ENCODE measurements at places on chromosomes 6 and 20.

DNA sequence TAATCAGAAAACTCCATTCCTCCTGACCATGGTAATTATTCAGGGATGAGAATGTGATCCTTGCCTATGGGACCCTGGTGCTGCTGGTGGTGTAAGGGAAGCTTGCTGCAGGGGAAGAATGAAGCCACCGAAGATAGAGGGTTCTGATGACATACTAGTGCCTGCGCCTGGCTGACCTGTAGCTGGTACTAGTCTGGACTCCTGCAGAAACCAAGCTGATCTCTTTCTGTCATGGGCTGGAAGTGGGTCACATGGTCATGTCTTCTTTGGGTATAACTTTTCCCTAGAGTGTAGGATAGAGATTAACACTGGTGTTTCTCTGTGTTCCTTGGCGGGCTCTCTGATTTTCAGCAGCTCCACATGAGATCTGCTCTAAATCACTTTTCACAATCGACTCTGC is 8.6 kb upstream of the SLC4A11 start:
- DNase-seq = no peak

DNA sequence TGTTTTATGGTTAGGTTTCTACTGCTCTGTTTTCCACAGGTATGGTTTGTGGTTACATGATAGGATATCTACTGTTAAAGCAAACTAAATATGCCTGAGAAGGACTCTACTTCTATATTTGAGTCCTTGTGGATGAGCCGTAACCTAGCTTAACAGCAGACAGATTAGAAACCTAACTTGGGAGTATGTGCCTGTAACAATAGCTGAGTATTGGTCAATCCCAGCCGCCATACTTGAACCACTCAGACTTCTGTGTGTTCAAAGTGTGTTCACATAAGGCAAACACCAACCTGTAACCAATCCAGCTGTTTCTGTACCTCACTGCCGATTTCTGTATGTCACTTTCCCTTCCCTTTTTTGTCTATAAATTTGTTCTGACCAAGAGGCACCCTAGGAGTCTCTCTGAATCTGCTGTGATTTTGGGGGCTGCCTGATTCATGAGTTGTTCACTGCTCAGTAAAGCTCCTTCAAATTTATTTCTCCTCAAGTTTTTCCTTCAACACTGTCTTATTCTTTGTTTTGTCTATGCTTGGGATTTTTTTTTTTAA is 37.1 kb downstream of the PHF3 start:
- DNase-seq = no peak

DNA sequence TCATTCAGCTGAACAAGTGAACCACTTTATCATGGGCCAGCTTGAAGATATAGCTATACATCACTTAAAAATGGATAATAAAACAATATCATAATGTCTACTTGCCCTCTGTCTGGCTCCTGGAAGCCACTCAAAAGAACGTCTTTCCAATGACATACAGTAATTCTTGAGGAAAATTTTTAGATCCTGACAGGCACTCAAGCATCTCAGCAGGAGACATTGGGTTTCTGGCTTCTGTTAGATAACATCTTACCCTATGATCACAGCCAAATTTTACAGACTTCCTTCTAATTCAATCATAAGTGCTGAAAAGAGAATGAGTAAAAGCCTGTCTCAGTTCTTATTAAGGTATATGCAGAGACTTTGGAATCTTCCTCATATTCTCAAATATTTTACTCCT is 330 bp downstream of the CGA start:
- no peak for DNase-seq

DNA sequence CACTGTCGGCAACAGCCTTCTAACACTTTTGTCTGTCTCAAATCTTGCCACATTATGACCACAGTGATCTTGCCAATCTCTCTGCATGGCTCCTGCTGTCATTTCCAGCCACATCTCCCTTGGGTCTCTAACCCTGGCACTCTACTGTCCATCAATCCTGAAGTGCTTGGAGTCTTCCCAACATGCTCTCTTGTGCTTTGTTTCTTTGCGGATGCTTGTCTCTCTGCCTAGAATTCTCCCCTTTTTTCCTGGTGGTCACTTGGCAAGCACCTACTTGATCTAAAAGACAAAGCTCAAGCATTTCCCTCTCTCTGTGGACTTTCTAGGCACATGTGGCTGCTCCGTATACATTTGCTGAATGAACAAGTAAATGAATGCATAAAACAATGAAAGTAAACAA is 290.7 kb upstream of the MAP3K7 start:
- DNase-seq = no peak

- peak; percentile 48 for DNase-seq
These were observed 1.9 kb downstream of the DDR1 start for GRCh38 chr6:30885999-30886896.

DNA sequence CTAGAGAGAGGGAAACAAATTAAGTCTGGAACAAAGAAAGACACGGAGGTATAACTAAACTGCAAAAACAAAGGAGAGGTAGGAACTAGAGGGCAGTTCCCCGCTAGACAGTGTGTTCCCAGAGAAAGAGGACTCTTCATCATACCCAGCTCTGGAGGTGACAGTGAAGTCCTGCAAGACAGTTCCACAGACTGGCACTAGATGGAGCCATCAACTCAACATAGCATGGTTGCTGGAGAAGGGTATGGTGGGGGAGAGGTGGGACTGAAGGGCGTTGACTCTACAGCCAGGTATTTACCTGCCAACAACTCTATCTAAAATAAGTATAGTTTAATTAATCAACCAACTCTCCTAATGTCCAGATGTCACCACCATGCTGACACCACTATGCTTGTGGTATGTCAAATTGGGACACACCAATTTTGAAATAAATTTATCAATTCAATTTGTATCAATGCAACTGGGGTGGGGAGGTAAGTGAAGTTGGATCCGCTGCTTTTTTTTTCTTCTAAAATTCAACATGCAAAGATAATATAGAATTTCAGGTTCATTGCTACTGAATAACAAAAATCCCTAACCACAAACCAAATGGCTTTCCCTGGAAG is 9.7 kb downstream of the BACH2 start:
- DNase-seq = no peak

DNA sequence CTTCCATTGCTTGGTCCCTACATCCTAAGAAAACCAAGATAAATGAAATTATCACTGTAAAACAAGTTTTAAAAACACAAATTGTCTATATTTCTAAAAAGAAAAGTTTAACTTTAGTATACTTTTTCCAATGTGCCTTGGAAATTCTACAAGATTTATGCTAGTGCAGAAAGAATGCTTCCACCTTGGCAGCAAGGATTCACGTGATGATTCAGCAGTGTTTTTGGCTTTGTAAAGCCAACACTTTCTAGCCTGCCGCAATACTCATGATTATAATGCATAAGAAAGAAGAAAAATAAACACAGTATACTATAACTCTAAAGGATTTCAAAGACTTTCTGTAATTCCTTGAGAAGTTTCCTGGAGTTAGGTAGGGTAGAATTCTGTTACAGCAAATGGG is 442.7 kb downstream of the TENT5A start:
- DNase-seq = no peak

DNA sequence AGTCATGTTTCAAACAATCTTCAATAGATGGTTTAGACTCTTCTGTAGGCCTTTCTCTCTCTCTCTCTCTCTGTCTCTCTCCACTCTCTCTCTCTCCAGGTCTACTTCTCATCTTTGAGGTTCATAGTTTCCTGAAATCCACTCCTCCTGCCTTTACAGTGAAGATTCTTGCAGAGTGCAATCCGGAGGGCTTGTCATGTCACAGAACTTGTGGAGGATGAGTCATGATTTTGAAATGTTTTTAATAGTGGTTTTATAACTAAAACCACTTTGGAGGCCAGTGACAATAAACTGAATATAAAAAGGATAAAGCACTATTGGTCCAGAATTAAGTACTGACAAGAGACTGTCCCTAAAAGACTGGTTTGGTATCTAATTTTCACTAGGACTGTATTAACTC is 156.3 kb downstream of the KIF6 start:
- no peak for DNase-seq

GRCh38 chr20:41063442-41063841 is 34.8 kb downstream of the TOP1 start:
- no peak for DNase-seq

Measured in left ventricle myocardium inferior (tissue), 1 donor.